ENCODE measurements at places on chromosomes 3 and 15. TPM values are rescaled to one million over a fixed set of nuclear protein-coding genes. Genes with fewer than 3 reads are reported as not detected.

The P2RY12 gene
- total RNA-seq: 0.94 TPM

DNA sequence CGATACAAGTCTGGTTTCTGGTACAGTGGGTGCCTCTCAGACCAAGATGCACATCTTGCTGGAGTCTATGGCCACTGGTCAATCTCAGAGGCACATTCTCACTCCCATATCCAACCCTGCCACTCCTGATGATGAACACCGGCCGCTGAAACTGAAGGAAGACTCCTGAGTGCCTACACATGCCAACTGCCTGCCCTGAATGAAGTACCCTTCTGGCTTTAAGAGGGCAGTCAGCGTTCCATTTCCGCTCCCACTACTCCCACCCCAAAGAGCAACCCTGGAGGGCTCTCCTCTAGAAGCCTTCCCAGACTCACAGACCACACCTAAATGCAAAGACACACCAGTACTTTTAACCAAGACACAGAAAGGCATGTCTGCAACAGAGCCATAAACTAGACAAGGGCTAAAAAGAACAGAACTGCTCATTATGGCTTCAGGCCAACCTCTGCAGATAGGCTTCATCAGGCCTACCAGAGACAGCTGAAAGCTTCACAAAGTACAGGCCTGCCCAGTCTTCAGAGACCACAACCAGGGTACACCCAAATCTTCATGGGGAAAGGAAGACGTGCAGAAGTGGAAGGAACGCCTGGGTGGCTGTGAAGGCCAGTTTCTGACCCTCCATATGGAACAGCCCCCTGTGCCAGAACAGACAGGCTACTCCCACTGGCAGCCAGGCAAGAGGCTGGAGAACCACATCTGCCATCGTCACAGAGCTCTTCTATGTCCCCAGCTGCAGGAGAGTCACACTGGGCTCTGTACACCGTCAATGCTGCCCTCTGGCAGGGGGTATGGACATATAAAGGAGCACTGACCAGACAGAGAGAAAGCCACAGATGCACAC, 14.3 kb downstream of the ANP32A start:
- no peak for DNase-seq

The PLSCR4 gene
- 16.2 TPM for total RNA-seq

GRCh38 chr3:67228136-67228535, 230.0 kb downstream of the KBTBD8 start:
- DNase-seq: no peak

DNA sequence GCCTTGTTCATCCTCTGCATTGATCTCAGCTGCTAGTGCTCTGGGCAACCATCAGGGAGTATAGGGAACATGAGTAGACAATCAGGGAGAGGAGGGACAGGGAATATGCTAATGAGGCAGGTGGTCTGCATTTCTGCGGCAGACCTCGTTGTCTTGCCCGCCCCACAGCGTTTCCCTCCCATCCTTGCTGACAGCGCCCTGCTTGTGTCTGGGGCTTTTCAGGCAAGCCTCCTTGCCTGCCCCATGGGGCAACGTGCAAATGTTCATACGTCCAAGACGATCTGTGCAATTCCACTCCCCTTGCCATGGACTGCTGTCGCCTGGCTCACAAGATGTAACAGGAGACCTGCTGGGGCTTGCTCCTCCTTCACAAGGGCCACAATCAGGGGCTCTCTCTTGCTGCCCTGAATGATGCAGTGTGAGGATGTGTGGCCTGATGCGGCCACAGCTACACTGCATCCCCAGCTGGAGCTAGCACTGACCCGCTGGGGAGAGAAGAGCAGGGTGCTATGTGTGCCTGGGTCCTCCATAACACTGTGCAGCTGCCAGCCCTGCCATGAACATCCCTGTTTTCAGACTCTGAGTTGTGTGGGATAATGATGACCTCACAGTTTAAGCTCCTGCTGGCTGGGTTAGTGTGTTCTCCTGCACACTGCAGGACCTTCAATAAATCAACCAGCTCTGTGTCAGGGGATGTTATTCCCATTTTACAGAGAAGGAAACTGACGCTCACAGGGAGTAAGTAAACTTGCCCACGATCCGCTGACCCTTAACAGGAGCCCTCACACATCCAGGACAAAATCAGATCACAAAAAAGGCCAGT, 211.3 kb downstream of the KLF13 start:
- DNase-seq: no peak

GRCh38 chr3:182492536-182492935, 300.8 kb upstream of the ATP11B start:
- DNase-seq: no peak

The CFAP44 gene
- total RNA-seq: 3.2 TPM

DNA sequence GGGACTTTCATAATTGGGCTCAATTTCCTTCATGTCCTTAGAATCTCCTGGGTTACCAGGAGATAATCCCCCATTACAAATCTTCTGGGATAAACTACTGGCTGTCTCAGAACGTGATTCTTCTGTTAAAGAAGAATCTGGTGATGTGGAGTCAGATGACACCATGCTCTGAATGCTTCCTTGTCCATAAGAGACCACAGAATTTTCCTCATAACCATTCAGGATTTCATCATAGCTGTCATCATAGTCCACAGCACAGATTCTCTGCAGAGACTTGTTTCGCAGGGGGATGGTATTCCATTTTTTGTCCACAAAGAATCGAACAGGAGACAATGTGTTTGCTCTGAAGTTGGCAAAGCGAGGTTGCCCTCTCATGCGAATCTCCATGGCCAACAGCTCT, 109.8 kb upstream of the TSPAN3 start:
- DNase-seq: no peak

DNA sequence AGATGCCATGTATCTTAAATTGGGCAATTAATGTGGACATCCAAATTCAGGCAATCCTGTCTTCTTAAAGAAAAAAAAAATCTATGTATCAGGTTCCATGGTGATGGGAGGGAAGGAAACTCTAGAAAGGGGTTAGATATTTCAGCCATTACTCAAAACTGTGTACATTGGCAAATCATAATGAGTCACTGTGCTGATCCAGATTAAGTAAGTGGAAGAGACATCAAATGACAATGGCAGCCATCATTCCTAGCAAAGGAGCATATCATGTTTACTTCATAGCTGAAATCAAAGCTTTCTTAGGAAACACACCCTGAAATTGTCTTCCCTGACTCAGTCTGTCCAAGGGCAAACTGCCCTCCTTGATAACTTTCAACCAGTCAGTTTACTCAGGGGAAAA, 713.3 kb upstream of the GBE1 start:
- no peak for DNase-seq

The GOLGA8J gene
- not detected for total RNA-seq

The APEH gene
- 103 TPM for total RNA-seq

The CXCR6 gene
- total RNA-seq: 0.22 TPM

The ZPLD1 gene
- not detected for total RNA-seq

The GUCA1C gene
- 0.32 TPM for total RNA-seq

DNA sequence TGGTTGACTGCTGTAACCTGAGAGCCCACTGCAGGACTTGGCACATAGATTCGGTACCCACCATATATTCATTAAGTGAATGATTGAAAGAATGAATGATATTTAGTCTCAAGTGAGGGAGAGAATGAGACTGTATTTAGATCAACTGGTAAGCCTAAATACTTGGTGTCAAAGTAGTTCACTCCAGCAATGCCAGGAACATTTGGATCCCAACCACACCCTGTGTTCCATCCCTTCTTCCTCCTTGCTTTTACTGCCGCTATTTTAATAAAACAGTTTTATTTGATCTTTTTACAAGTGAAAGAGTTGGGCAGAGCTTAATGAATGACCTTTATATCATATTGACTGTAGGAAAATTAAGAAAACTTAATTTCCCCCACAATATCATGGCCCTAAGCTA, 473.6 kb upstream of the CBLB start:
- no peak for DNase-seq

- DNase-seq: no peak
These were observed 9.2 kb upstream of the GRIP2 start for GRCh38 chr3:14549256-14549919.

GRCh38 chr3:56753206-56753820, 48.4 kb downstream of the ARHGEF3 start:
- DNase-seq: no peak

DNA sequence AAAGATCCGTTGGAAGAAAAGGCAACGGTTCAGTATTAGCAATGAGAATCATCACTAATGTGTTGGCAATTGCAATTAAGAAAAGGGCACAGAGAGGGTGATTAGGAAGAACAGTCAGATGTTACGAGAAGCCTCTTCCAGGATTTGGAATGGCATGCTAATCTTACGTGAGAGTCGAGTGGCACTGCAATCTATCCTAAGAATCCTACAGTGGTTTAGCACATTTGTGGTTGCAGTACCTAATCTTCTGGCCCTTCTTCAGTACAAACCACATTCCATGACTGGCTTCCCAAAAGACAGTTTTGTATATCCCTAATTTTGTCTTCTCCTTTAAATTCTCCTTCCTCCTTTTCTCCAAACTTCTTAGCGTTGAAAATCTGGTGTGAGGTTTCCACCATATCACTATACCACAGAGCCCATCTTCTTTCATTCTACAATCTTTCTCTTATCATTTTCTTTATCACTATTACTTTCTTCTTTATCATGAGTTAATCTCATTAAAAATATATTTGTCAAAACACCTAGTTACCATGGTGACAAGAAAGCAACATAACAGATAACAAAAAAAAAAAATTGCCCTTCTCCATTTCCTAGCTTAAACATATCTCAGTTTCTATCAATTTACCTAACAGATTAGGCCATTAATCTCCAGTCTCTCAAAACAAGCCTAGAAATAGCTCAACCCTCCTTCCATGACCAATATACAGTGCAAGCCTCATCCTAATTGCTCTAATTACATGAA, 60.1 kb downstream of the IGSF11 start:
- no peak for DNase-seq

- DNase-seq: no peak
These were observed 243.2 kb downstream of the ROBO2 start for GRCh38 chr3:77283108-77283507.

The MOBP gene
- not detected for total RNA-seq

GRCh38 chr3:178156301-178156700, 379.9 kb upstream of the KCNMB2 start:
- DNase-seq: no peak

DNA sequence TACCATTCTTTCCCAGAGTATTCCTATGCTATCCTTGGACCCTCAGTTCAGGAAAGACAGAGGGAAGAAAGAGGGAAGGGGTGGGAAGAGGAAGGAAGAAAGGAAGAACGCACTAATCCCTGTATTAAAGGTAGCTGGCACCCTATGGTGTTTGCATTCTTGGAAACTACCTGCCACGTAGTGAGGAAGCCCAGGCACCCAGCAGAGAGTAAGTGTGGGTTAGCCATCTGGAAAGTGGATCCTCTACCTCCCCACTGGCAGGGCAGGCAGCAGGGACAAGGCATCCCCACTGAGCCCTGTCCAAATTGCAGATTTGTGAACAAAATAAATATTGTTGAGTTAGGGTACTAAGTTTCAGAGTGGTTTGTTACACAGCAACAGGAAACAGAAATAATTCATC, 8.8 kb downstream of the RBP1 start:
- no peak for DNase-seq

The GATM gene
- total RNA-seq: 35.6 TPM

The ZNF710 gene
- total RNA-seq: 4.9 TPM

GRCh38 chr3:23161896-23162570, 41.1 kb upstream of the UBE2E2 start:
- DNase-seq: no peak

The DUOXA1 gene
- 0.56 TPM for total RNA-seq

- DNase-seq: no peak
These were observed 388.7 kb upstream of the RGMA start for GRCh38 chr15:93477721-93478120.

The GOLGA8O gene
- 1.5 TPM for total RNA-seq

- peak; percentile 87 for DNase-seq
These were observed 8.8 kb upstream of the ELP6 start for GRCh38 chr3:47522082-47522987.

The GOLGA6B gene
- total RNA-seq: not detected

The SAMD7 gene
- total RNA-seq: not detected

The MON1A gene
- 7.8 TPM for total RNA-seq

DNA sequence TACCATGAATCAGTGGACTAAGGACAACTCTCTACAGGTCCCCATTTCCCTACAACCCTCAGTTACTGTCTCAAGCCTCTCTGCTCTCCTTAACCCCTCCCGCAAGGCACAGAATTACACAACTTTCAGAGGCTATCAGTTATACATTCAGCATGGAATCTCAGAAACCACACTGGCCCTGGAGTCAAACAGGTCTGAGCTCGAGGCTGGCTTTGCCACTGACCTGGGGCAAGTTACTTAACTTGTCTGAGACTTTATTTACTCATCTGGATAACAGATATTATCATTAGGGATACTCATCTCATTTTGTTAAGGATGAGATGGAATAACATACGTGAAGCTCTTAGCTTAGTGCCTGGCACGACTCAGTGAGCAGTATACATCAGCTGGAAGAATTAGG, 95.2 kb downstream of the WDR76 start:
- DNase-seq: no peak

The ACTRT3 gene
- 0.59 TPM for total RNA-seq

DNA sequence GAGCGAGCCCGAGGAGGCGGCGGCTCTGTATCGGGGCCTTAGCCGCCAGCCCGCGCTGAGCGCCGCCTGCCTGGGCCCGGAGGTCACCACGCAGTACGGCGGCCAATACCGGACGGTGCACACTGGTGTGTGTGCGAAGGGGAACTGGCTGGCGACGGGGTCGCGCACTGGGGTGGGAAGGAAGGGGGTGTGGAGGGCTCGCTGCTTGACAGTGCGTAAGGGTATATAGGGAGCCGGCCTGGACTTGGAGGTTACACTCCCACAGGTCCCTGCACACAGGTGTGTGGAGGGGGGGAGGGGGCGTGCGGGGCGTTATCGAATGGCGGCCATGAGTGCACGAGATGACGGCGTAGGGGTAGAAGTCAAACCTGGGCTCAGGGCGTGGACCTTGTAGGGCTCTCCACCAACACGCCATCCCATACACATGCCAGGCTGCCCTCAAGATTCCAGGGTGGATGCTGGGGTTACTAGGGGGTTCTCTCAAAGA, 389 bp downstream of the APEH start:
- DNase-seq: no peak

DNA sequence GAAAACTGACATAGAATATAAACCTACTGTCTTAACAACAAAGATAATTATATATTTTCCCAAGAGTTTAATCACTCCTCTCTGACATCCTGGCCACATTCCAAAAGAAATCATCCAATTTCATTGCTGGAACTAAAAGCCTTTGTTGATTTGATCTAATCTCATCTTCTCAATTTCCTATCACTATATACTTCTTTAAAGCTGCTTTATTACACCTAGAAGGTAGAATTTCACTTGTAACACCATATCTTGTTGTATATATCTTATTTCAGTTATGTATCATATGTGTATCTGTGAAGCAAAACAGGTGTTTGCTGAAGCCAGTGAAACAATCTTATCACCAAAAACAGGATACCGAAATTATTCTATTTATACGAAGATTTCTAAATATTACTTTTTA, 740.2 kb downstream of the ROBO1 start:
- no peak for DNase-seq

GRCh38 chr15:67765701-67766100, 59.6 kb upstream of the SKOR1 start:
- DNase-seq: no peak

All from Right ventricle myocardium superior (tissue), 1 donor.